Iris pigment epithelial cell (primary cell): ENCODE measurements at places on chromosomes 3 and 15.

- no peak for DNase-seq
Measured at GRCh38 chr3:39809995-39810595, 686 bp downstream of the MYRIP start.

- DNase-seq, result no peak
Measured at GRCh38 chr3:24614359-24614758, 119.7 kb upstream of the THRB start.

DNA sequence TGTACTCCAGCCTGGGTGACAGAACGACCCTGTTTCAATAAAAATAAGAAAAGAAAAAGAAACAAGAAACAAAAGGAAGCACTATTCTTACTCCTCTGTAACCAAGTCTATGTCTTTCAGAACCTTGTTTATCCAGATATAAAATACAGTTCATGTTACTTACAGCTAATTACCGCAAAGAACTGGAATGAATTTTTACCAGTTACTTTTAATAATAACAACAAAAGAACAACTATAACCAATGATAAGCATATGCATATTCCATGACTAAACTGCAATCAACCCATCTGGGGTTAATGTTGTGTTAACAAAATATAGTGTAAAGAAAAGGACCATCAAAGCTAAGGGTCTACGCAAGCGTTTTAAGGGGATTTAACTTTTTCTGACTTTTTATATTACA is 123.2 kb downstream of the SNRK start:
- DNase-seq, result no peak

- peak; percentile 45 for DNase-seq
Measured at GRCh38 chr3:120559242-120560061, 36.7 kb upstream of the NDUFB4 start.

DNA sequence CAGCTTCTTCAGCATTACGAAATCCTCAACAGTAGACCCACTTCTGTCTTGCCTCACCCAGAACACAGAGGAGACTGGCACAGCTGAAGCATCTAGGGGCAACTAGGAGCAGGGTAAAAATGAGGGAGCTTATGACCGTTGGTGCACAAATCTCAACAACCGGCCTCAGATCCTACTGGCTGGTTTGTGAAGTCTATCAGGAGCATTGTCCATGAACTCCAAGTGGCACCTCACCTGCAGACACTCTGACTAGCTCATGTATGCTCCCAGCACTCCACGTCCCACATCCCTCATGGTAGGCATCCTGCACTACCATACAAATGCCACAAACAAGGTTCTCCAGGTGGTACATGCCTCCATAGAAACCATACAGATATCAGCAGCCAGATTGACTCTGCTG is 163.1 kb downstream of the TLE3 start:
- DNase-seq, result no peak

DNA sequence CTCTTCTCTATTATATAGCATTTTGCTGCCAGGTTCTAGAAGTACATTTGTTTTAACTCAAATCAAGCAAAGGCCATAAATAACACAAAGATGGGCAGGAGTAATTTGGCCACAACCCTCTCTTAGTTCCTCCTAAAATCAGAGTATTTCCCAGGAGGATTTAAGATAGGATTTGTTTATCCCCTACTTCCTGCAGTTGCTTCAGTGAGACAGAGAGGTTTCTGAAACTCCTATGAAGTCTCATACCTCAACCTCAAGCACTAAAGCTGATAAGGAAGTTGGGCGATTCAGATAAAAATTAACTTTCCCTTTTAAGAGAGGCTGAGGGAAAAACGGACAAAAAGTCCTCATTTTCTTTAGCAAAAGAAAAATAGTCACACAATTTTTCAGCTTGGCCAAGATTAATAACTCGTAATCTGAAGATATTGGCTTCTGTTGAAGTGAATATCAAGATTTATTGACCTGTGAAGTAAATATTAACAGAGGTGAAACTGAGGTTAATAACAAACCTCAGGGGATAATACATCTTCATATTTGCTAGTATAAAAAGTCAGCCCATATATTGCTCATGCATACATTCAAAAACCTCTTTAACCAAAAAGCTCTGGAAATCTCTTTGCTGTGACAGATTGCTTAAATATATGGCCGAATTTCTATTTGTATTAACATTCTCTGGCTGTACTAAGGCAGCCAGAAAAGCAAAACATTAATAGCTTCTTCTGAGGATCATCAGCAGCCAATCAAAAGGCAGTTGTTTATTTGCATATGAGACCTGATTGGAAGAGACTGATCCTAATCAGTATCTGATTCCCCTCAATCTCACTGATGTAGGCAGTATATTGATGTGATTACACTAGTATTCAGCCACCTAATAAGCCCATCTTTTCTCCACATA is 90.6 kb upstream of the GADL1 start:
- peak; percentile 24 for DNase-seq

DNA sequence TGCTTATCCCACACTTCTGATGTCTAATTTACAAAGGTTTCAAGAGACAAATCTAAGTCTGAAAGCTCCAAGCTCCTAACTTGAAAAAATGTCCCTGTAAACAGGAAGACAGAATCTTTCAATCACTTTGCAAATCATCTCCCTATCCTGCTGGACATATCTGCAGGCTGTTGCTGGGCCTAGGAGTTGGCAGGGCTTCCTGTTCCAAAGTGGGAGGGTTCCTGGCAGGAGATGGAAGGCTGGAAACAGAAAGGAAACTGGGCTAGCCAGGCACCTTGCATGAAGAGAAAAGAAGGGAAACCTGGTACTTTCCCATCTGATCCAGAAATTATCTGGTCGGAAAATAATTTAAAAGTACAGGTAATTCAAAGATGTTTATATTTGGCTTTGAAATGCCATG is 227.3 kb upstream of the IL12A start:
- DNase-seq, result peak; percentile 25

GRCh38 chr15:92001307-92001706 is 147.8 kb downstream of the SLCO3A1 start:
- DNase-seq, result no peak

- DNase-seq, result peak; percentile 10
Measured at GRCh38 chr15:42456531-42456930, 34.4 kb downstream of the ZNF106 start.

DNA sequence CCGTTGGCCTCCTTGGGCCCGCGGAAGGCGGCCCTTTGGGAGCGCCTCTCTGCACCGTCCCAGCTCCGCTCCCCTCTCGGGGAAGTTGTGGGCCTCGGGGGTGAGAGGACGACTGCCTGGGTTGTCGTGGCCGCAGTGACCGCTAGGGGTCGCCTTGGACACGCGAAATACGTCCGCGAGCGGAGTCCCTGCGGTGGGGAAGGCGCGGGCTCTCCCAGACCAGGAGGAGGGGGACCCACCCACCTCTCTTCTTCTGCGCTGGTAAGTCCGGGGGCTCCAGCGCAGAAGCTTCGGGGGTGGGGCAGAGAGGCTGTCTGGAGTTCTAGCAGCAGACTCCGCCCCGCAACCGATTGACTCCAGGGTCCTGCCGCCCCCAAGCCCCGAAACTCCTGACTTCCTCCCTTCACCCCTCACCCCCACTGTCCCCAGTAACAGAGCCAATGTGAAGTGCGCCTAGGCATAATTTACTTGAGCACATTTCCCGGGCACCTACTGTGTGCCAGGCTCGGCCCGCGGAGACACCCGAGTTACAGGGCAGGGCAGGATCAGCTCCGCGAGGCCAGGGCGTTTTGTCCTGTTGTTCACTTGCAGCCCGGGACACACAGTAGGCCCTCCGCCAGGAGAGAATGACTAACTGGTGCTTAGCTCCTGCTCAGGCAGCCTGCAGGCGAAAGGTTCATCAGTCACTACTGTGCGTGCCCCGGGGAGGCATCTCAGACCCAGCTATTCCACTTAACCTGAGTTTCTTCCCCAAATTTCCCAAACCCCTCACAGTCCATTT is 32.8 kb downstream of the DNASE1L3 start:
- DNase-seq, result peak; percentile 67

GRCh38 chr15:77185242-77185785 is 114.4 kb upstream of the TSPAN3 start:
- peak; percentile 47 for DNase-seq

GRCh38 chr3:169186596-169186995 is 476.9 kb downstream of the MECOM start:
- no peak for DNase-seq

GRCh38 chr15:101500865-101501551 is 11.5 kb upstream of the PCSK6 start:
- peak; percentile 47 for DNase-seq

- no peak for DNase-seq
Measured at GRCh38 chr3:145144361-145144760, 1016.6 kb downstream of the PLOD2 start.

- peak; percentile 24 for DNase-seq
Measured at GRCh38 chr3:173709026-173709425, 311.5 kb downstream of the NLGN1 start.

- no peak for DNase-seq
Measured at GRCh38 chr3:6396631-6397030, 464.3 kb upstream of the GRM7 start.

GRCh38 chr15:101158166-101159095 is 93.4 kb downstream of the CHSY1 start:
- no peak for DNase-seq

GRCh38 chr15:63630036-63630751 is 33.0 kb downstream of the FBXL22 start:
- no peak for DNase-seq

DNA sequence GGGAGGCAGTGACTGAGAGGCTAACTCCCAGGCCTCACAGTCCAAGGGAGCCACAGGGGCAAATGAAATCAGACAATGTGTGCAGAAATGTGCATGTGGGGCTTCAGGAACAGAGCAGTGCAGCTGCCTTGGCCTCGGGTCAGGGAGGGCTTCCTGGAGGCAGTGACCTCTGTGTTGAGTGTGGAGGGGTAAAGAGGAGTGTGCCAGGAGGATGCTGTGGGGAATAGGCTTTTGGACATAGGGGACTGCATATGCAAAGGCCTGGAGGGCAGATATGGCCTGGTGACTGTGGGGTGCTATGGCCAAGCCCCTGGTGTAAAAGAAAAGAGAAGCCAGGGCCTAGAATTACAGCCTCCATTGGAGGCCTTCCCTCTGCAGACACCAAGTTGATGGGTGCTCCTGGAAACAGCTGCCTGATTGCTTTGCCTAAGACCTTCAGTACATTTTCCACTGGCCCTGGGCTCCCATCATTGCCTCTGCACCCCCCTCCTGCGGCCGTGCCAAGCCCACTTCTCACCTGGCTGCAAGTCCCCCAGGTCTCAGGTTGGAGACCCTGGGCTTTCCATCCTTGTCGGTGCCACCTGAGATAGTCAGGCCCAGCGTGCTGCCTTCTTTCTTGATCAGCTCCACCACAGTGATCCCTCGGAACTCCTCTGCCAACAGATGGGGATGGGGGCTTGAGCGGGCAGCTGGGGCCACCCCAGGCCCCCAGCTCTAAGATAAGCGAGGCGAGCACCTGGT is 15.1 kb downstream of the GRIP2 start:
- no peak for DNase-seq

DNA sequence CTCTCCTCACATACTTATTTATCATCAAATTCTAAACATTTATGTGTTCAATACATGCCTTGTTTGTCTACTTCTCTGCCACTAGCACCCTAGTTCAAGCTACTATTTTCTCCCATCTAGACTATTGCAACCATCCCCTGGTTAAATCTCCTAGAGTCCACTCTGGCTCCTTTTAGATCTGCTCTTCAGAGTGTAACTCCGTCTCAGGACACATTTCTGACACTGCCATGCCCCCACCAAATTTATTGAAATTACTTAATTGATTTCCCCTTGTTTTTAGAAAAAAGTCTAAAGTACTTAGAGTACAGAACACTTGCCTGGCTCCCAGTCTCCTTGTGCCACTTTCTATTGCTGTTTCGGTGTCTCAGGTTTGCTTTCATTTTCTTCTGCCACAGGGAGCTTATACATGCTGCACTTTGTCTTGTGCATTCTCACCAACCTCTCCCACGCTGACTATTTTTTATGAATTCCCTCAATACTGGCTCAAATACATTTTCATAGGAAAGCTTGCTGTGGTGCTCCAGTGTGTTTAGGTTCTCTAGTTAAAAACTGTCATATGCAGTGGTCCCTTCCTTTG is 792.3 kb downstream of the DIPK2A start:
- no peak for DNase-seq

- no peak for DNase-seq
Measured at GRCh38 chr15:33503681-33504080, 192.9 kb downstream of the RYR3 start.

DNA sequence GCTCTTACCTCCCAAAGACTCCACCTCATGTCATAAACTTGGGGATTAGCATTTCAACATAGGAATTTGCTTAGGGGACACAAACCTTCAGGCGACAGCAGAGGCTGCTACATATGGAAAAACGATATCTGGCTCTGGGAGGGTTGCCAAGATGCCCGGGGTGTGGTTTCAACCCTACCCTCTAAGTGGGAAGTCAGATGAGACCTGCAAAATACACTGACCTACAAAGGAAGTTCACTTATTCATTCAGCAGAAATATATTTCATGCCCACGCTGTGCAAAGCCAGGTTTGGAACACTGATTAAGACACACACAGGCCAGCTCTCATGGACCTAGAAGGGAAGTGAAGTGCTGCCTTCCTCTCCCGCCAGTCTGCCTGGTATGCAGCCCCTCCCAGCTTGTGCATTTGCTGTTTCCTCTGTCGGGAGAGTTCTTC is 239.3 kb downstream of the FEZF2 start:
- DNase-seq, result peak; percentile 27

DNA sequence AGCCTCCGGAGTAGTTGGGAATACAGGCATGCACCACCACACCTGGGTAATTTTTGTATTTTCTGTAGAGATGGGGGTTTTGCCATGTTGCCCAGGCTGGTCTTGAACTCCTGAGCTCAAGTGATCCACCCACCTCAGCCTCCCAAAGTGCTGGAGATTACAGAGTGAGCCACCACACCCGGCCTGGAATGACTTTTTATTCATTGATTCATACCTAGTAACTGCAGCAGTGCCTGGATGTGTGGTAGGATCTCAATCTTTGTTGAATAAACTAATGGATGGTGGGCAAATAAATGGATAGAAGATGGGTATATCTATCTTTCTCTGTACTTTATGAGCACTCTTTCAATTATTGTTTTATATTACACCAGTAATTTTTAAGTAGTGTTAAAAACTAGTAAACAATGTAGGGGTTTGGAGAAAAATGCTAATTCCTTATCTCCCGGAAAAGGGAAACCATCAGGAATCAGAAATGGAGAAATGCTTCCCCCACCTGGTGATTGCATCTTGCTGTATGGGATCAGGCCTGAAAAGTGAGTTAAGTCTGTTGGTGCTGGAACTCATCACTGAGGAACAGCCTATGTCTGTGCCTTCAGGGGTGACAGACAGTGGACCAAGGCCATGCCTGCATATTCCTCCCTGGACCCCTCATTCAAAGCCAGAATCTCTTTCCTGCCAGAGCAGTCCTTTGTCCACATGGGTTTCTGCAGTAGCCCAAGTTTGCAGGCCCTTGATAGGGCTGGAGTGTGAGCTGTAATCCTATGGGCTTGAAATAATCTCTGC is 161.0 kb upstream of the CTDSPL start:
- DNase-seq, result no peak

DNA sequence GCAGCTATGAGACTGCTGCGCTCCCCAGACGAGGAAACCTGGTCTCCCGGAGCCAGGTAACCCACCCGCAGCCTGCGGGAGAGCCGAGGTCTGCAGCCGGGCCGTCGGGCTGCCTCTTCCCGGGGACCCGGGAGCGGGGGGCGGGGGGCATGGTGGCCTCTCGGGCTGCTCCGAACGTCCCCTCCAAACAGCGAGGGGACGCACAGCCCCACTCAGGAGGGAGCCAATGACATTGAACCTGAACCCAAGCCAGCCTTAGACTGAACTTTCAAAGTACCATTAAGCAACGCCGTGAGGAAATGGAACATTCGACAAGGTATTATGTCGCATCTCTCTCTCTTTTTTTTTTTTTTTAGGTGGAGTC is 29.8 kb upstream of the ALDH1A3 start:
- no peak for DNase-seq
